ENCODE measurements at places on chromosomes 11 and 22. TPM values are rescaled to one million over a fixed set of nuclear protein-coding genes. Genes with fewer than 3 reads are reported as not detected.

The SLC29A2 gene
- 28.3 TPM for total RNA-seq

The TRIM6 gene
- total RNA-seq: 53.8 TPM

The RBMXL2 gene
- 0.10 TPM for total RNA-seq

The NOX4 gene
- total RNA-seq: not detected

The TTC28 gene
- 24.8 TPM for total RNA-seq

The EMID1 gene
- total RNA-seq: 1.1 TPM

The SAC3D1 gene
- total RNA-seq: 55.6 TPM

The OR52H1 gene
- total RNA-seq: 0.15 TPM

The TRIM21 gene
- total RNA-seq: 31.7 TPM

The NLRP14 gene
- total RNA-seq: 0.08 TPM

The CHRDL2 gene
- total RNA-seq: 0.15 TPM

The CLMP gene
- total RNA-seq: 1.5 TPM

The GNAZ gene
- 11.9 TPM for total RNA-seq

The SLCO2B1 gene
- total RNA-seq: 0.77 TPM

The OR8A1 gene
- not detected for total RNA-seq

The TRIM49 gene
- total RNA-seq: not detected

The SSRP1 gene
- 173 TPM for total RNA-seq

The TIMP3 gene
- total RNA-seq: 0.67 TPM

The C11orf52 gene
- not detected for total RNA-seq

The CASP4 gene
- 25.8 TPM for total RNA-seq

The LRRC56 gene
- 9.8 TPM for total RNA-seq

The MRGPRF gene
- 0.36 TPM for total RNA-seq

The SORL1 gene
- total RNA-seq: 36.3 TPM

The MMP13 gene
- 0.15 TPM for total RNA-seq

The OR8G1 gene
- not detected for total RNA-seq

The PDGFD gene
- 1.3 TPM for total RNA-seq

The RCOR2 gene
- 10.2 TPM for total RNA-seq

The FXYD6 gene
- 0.54 TPM for total RNA-seq

The PIH1D2 gene
- 3.0 TPM for total RNA-seq

The OR5B21 gene
- total RNA-seq: not detected

The GPR83 gene
- 0.05 TPM for total RNA-seq

The PNPLA3 gene
- total RNA-seq: 4.9 TPM

The MYEOV gene
- total RNA-seq: 69.8 TPM

The NCF4 gene
- not detected for total RNA-seq

The ISX gene
- total RNA-seq: not detected

The SRPRA gene
- total RNA-seq: 149 TPM

The GNG3 gene
- not detected for total RNA-seq

The CASP5 gene
- total RNA-seq: not detected

The HPS5 gene
- total RNA-seq: 27.7 TPM

The BAIAP2L2 gene
- total RNA-seq: 0.18 TPM

The ATG2A gene
- total RNA-seq: 28.8 TPM

The RASGRP2 gene
- total RNA-seq: 3.7 TPM

The MIOX gene
- total RNA-seq: 0.23 TPM

The B3GAT3 gene
- total RNA-seq: 68.2 TPM

The VSIG10L2 gene
- not detected for total RNA-seq

The VPREB1 gene
- not detected for total RNA-seq

The TIGD3 gene
- 2.4 TPM for total RNA-seq

The WNT11 gene
- 1.1 TPM for total RNA-seq
